ENCODE measurements at places on chromosomes 1 and 21. TPM values are rescaled to one million over a fixed set of nuclear protein-coding genes. Genes with fewer than 3 reads are reported as not detected.

The OR2L3 gene
- total RNA-seq = not detected

The CD1D gene
- not detected for total RNA-seq

The CD46 gene
- total RNA-seq = 92.2 TPM

The ETNK2 gene
- 4.2 TPM for total RNA-seq

The KRTAP13-2 gene
- total RNA-seq = not detected

The ZBTB17 gene
- total RNA-seq = 13.0 TPM

The RGS13 gene
- total RNA-seq = not detected

The C1QTNF12 gene
- total RNA-seq = 2.0 TPM

The DMRTB1 gene
- not detected for total RNA-seq

The MEX3A gene
- total RNA-seq = 2.9 TPM

The HAPLN2 gene
- total RNA-seq = 0.14 TPM

The PIK3R3 gene
- total RNA-seq = 0.85 TPM

The RIPPLY3 gene
- total RNA-seq = 0.62 TPM

The LCE5A gene
- not detected for total RNA-seq

The SYTL1 gene
- 0.77 TPM for total RNA-seq

The VPS72 gene
- 45.9 TPM for total RNA-seq

The AUNIP gene
- total RNA-seq = 8.0 TPM

The COG2 gene
- total RNA-seq = 22.7 TPM

The TENT5C gene
- total RNA-seq = 0.07 TPM

The RNF186 gene
- total RNA-seq = not detected

The NOS1AP gene
- total RNA-seq = 0.51 TPM

The OR2T2 gene
- not detected for total RNA-seq

The DSTYK gene
- total RNA-seq = 9.2 TPM

The SLC9A1 gene
- 11.4 TPM for total RNA-seq

The WNT2B gene
- 0.38 TPM for total RNA-seq

The LHX8 gene
- total RNA-seq = 1.2 TPM

The MGST3 gene
- total RNA-seq = 213 TPM

The NEK2 gene
- 45.6 TPM for total RNA-seq

The PRAMEF14 gene
- not detected for total RNA-seq

The SASS6 gene
- 4.1 TPM for total RNA-seq

The FCRL5 gene
- not detected for total RNA-seq

The ITLN2 gene
- 0.24 TPM for total RNA-seq

The PDC gene
- total RNA-seq = not detected

The RBM11 gene
- total RNA-seq = not detected

The ZBTB8A gene
- 4.0 TPM for total RNA-seq

The LEFTY2 gene
- total RNA-seq = not detected

The OR2T11 gene
- not detected for total RNA-seq

The ACTN2 gene
- 0.14 TPM for total RNA-seq

The TMEM82 gene
- not detected for total RNA-seq
